ENCODE measurements at places on chromosomes 3 and 15. TPM values are rescaled to one million over a fixed set of nuclear protein-coding genes. Genes with fewer than 3 reads are reported as not detected.

COL6A5 gene
- total RNA-seq = 0.03 TPM

DNA sequence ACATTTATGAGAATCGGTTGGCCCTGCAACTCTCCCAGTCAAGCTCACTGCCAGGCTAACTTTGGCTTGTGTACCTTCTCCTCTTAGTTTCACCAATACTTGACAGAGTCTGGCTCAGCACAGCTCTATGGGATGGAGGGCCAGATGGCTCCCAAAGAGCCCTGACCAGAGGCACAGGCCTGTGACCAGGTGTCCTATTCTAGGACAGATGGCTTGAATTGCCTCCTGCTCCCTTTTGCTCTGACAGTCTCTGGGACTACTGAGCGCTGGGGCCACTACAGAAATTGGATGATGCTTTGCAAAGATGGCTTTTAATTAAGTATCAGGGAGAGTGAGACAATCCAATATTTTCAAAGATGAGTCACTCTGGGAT lies 10.3 kb upstream of the ARID3B start:
- no peak for DNase-seq

KCNMB3 gene
- 1.3 TPM for total RNA-seq

DNA sequence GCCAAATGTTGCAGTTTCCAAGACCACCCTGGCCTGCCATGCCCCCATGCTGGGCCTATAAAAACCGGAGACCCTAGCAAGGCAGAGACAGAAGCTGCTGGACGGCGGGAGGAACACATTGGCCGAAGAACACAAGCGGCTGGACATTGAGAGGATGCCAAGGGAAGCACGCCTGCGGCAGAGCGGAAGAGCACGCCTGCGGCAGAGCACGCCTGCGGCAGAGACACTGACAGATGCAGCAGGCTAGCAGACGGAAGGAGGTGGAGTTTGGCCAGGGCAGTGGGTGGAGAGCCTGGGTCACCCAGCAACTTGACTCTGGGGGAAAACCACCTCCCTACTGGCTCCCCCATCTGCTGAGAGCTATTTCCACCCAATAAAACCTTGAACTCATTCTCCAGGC lies 322.3 kb upstream of the TBL1XR1 start:
- DNase-seq = no peak

PCCB gene
- total RNA-seq = 76.8 TPM

HRH1 gene
- 0.35 TPM for total RNA-seq

DNA sequence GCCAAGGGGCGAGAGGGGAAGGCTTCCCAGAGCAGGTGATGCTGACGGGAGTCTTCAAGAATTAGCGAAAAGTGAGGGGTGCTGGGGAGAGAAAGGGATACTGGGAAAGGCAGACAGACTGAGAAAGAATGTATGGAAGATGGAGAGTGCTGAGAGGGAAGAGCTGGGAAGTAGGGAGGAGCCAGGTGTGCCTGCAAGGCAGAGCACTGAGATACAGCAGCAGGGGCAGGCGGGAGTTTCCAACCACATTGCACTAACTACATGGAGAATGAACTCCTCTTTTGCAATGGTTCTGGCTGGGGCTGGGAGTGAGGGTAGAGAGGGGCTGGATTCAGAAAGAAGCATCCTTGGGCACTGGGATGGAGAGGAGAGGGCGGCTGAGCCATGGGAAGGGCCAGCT lies 16.0 kb upstream of the CRABP1 start:
- no peak for DNase-seq
